Astrocyte of the spinal cord (primary cell): ENCODE measurements at places on chromosomes 7 and 10.

- DNase-seq = no peak
Observed at GRCh38 chr10:29772403-29772802, 137.6 kb upstream of the SVIL start.

GRCh38 chr7:155714702-155715101, 70.2 kb downstream of the RBM33 start:
- no peak for DNase-seq

GRCh38 chr7:2611401-2611800, 20.4 kb upstream of the TTYH3 start:
- no peak for DNase-seq

DNA sequence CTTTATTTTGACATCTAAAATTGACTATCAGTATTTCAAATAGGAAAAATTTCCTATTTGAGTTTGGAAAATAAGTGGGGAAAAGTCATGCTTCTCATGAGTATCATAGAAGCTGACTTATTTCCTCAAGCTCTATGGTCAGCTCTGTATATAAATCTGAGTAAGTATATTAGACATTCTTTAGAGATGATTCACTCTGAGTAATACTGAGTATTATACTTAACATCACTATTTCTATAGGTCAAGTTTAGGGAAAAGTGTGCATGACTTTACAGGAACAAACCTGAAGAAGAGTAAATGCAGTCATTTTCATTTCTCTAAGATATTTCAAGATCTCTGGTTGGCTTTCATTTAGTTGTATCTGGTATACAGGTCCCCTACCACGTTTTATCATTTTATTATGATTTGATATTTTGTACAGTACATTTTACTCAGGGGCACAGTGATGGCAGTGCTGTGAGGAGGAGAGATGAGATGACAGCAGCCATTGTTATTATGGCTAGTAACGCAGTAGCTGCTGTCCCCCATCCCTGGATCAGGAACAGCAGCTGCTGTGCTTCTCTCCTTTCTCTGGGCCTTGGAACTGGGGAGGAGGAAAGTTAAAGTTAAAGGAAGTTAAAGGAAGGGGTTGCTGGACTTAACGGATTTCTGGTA, 15.2 kb downstream of the SND1 start:
- DNase-seq = peak; percentile 60

GRCh38 chr10:108348215-108348614, 1183.7 kb upstream of the SORCS1 start:
- DNase-seq = no peak

- no peak for DNase-seq
Observed at GRCh38 chr7:23353172-23353571, 54.0 kb downstream of the MALSU1 start.

- no peak for DNase-seq
Observed at GRCh38 chr10:92042541-92042940, 119.0 kb downstream of the BTAF1 start.

- no peak for DNase-seq
Observed at GRCh38 chr7:117757440-117757839, 115.8 kb downstream of the CTTNBP2 start.

DNA sequence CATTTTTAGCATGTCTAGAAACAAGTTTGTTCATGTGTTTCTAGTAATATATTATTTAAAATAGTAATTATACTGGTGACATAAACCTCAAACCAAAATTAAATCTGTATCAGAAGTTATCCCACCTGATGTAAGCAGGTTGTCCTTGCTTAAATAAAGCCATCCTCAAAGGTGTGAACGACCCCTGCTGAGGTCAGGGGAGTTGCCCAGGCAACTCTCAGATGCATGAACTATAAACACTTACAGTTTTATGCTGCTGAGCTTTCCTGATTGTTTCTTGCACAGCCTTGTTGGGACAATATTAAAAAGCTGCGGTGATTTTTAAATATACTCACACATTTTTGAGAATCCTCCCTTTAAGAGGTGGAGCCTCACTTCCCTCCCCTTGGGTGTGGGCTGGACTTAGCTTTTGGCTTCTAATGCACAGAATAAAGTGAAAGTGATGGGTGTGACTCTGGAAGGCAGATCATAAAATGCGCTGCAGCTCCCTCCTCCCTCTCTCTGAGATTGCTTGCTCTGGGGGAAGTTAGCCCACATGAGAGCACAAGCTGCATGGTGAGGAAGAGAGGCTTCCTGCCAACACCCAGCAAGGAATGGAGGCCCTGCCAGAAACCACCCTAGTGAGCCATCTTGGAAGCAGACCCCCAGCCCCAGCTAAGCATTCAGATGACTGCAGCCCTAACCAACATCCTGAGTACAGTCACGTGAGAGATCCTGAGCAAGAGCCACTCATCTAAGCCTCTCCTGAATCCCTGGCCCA, 152.7 kb downstream of the SKIDA1 start:
- DNase-seq = peak; percentile 95

DNA sequence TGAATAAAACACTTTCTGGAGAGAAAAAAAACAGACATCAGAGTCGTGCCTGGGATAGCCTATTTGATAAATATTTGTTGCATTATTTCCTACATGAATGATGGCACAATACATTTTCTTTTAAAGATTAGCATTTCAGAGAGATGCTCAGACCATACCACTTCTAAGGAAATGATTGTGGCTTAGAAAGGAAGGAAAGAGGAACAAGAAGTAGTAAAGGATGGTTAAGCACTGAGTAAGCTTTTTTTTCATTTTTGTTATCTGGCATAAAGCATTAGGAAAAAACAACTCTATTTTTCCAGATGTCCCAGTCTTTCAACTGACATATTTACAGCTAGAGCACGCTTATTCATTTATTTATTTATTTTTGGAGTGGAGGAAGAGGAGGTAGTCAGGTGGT, 258.8 kb upstream of the TEX47 start:
- DNase-seq = no peak

DNA sequence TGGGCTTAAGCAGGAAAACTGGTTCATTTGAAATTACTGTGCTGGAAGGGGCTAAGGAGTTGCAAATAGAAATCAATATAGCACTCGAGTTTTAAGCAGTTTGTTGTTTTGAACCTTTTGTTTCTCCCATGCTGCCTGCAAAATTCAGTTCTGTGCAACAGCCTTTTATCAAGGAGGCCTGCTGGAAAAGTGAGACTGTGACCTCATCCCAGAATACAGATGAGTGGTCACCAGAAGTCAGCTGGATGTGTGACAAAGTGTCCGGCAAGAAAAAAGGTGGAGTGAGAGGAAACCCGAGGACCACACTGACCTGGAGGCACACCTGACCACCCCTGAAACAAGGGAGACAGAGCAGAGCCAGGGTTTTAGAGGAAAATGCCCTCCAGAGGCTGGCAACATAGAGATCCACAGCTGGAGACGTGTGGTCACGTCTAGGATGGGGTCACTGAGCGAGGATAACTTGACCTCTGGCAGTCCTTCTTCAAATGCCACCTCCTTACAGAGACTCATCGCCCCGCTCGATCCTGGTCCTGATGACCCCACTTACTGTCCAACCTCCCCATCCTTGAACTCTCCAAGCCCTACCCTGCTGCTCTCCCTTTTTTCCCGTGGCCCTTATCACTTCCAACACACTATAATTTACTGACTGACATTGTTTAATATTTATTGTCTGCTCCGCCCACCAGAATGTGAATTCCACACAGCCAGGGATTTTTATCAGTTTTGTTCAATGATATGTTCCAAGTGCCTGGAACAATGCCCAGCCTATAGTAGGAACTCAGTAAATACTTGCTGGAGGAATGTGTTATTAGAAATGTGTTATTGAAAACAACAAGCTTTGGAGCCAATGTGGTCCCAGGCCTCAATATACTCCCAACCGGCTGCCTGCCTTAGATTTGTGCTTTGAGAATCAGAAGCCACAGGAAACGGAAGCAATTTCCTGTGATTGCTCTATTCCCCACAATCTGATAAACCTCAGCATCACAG, 243.8 kb downstream of the GLI3 start:
- DNase-seq = peak; percentile 57

DNA sequence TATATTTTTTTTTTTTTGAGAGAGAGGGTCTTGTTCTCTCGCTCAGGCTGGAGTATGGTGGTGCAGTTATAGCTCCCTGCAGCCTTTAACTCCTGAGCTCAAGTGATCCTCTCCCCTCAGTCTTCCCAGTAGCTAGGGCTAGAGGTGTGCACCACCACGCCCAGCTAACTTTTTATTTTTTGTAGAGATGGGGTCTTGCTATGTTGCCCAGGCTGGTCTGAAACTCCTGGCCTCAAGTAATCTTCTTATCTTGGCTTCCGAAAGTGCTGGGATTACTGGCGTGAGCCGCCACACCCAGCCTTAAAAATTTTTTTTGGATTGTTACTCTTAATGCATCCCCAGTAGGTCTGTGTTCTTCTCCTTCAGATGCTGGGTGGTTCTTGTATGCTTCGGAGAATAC, 4.2 kb downstream of the UBTD1 start:
- DNase-seq = no peak

DNA sequence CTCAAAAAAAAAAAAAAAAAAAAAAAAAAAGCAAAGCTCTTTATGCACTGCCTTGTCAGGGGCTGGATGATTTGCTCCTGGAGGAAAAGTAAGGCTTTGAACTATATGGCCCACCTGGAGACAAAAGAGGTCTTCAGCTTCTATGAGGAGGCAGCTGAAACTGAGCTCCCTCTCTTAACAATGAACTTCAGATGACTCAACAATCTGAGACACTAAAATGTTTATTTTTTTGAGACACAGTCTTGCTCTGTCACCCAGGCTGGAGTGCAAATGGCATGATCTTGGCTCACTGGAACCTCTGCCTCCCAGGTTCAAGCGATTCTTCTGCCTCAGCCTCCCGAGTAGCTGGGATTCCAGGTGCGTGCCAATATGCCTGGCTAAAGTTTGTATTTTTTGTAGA, 36.7 kb downstream of the RAB19 start:
- no peak for DNase-seq

GRCh38 chr7:111113263-111114017, 22.5 kb downstream of the LRRN3 start:
- peak; percentile 70 for DNase-seq

- no peak for DNase-seq
Observed at GRCh38 chr7:51134013-51134441, 182.6 kb downstream of the COBL start.

GRCh38 chr7:7641129-7641663, 644 bp downstream of the UMAD1 start:
- DNase-seq = no peak

GRCh38 chr7:88337572-88337971, 30.9 kb upstream of the STEAP4 start:
- DNase-seq = peak; percentile 67

DNA sequence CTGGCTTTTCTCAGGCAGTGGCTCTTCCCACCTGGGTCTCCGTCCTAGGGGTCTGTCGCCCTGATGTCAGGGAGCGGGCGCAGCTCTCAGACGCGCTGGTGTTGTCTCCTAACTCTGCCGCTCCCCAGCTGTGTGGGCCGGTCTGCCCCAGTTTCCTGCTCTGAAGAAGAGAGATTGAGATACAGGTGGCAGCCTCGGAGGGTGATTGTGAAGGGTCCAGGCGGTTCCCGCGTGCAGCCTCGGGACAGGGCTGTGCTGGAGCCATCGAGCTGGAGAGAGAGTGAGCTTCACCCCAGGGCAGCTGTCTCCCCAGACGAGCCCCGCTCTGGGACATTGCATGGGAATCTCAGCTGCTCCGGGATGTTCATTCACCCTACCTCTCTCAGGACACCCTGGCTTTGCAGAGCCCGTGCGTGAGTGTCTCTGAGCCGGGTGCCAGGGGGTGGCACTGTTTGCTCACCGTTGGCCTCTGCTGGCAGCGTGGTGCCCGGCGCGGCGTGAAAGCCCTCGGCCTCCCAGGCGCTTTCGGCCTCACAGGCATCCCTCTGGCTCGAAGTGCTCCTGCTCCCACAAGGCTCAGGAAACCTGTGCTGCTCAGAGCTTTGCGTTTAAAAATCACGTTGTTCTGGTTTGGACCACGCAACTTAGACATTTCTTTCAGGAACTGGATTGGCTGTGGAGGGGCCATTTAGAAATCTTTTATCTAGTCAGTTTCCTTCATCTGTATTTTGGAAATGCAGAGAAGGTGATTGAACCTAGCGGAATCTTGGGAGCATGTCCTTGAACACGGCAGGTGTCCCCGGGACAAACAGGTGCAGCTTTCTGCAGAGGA, 33.8 kb upstream of the ZFAND2A start:
- peak; percentile 28 for DNase-seq

GRCh38 chr10:122244001-122244975, 26.8 kb upstream of the BTBD16 start:
- DNase-seq = no peak

- peak; percentile 50 for DNase-seq
Observed at GRCh38 chr10:17737027-17737965, 14.7 kb upstream of the TMEM236 start.

DNA sequence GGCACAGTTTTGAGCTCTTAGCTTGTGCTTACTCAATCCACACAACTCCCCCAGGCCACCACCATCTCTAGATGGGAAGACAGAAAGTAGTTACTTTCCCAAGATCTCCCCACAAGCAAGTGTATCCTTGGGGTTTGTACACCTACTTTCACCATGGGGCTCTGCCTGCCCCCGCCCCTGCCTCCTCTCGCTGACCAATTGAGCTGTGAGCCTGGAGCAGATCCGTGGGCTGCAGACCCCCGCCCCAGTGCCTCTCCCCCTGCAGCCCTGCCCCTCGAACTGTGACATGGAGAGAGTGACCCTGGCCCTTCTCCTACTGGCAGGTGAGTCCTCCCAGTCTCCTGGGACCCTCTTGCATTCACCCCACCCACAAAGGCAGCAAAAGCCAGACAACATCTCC, 2.0 kb downstream of the FXYD4 start:
- no peak for DNase-seq

DNA sequence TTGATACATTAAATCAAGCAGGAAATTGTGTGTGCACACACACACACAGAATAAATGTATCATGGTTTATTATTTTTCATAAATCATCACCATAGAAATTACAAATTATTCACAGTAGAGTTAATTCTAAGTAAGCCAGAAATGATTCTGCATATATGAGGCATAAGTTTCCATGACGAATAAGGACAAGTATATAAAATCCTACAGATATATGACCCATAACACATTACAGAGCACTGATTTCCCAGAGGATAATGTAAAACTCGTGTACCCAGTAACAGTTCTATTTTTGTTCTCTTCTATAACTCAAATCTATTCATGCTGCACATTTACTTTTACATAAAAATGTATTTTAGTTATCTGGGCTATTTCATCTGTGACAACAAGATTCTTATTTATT, 169.7 kb downstream of the LRRTM3 start:
- DNase-seq = no peak

DNA sequence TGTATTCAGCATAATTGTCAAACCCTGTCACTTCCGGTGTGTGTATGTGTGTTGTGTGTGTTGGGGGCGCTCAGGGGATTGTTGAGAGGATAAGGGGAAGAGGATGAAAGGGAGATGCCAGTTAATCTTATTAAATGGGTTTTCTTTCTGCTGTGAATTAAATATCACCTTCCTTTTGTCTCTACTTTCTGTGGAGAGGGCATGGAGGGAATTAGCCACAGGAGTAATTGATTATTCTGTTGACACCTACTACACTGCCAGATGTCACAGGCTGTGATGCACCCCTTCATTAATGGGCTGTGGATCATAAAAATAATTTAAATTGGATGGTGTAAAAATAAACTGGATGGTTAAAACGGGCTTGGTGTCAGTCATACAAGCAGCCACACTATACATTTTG, 311.9 kb downstream of the MDFIC start:
- no peak for DNase-seq

GRCh38 chr10:92756201-92757065, 66.7 kb downstream of the HHEX start:
- DNase-seq = no peak

GRCh38 chr10:43957267-43958070, 308.8 kb upstream of the ZNF32 start:
- no peak for DNase-seq

- DNase-seq = no peak
Observed at GRCh38 chr10:111993321-111993720, 190.2 kb downstream of the GPAM start.
